ENCODE measurements at places on chromosomes 5 and 9.

GRCh38 chr9:84136119-84136868 is 155.7 kb downstream of the RMI1 start:
- no peak for DNase-seq

DNA sequence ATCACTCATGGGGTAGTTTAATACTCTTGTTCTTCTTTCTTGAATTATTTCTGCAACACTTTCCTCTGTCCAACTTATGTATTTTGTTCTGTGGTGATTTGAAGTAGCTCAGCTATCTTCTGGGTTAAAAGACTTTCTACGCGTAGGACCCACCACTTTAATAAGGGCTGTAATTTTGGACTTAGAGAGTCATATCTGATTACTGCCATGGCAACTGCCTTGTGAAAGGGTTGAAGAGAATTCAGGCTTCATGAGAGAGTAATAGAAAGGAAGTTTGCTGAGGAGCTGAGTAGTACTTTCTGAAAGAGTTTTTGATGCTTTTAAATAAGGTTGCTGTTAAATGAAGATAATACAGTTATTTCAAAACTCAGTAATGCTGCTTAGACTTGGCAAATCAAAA is 89.5 kb downstream of the TLE4 start:
- DNase-seq: no peak

DNA sequence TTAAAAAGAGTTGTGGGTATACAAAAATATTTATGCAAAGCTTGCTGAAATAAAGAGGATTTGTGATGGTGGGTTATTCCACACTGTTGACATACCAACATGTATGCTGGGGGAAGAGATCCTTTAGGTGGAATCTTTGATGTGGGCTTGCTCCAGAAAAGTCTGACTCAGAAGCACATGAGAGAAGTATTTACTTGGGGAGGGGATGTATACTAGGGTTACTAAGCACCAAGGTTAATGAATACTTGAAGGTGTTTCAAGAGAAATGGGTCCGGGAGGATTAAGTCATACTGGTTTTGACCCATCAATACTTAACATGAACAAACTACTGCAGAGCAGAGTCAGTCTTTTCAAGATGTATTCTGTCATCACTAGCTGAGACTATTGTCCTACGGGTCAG is 316.4 kb upstream of the GRIN3A start:
- no peak for DNase-seq

- no peak for DNase-seq
These were observed 210.0 kb downstream of the MPDZ start for GRCh38 chr9:13069498-13069897.

DNA sequence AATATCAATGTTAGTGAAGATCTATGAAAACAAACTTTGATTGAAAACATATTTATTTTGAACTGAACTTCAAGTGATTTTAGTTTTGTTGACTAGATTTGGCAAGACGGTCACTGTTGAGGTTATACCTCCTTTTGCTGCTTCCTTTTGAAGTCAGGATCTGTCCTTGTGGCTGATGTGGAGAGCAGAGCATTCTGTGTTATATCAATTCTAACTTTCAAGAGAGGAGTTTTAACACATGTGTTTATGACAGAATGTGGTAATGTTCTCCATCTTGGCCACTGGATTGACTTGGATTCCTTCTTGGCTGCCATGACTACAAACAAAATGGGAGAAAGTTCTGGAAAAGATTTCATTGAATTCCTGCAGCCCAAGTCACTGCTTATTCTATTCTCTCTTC is 104.0 kb upstream of the ACTBL2 start:
- no peak for DNase-seq
